ENCODE measurements at places on chromosomes 12 and 14.
A peak's percentile ranks its signal among the peaks of the same experiment; 100 is the strongest.

DNA sequence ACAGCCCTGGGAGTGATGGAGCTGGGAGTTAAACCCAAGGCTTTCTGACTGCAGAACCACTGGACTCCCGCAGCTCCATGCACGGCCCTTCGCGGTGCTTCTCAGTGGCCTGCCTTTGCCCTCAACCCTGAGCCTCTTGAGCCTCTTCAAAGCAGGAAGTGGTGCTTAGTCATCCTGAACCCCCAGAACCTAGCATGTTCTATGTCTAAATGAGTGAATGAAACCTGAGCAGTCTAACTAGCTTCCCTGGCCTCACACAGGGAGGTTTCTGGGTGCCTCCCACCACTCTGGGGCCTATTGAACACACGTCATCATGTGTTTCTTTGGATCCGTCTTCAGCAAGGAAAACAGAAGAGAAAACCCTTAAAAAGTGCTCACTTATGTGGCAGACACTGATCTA is 117.9 kb upstream of the SFSWAP start:
- no peak for DNase-seq

DNA sequence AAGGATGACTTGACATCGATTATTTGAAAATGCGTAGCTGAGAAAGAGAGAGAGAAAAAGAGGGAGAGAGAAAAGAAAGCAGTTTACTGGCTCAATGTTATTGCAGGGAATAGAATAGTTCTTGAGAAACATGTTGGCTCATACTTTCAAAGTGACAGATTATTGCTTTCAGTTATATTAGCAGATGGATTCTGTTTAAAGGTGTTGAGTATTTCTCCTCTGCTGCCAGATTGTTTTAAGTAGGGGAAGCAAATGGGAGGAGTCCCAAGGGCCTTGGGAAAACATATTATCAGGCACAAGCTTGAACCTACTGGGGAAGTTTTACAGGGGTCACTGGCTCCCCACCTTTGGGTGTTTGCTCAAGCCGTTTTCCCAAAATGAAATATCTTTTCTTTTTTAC is 203.8 kb upstream of the SRRM4 start:
- DNase-seq = no peak

DNA sequence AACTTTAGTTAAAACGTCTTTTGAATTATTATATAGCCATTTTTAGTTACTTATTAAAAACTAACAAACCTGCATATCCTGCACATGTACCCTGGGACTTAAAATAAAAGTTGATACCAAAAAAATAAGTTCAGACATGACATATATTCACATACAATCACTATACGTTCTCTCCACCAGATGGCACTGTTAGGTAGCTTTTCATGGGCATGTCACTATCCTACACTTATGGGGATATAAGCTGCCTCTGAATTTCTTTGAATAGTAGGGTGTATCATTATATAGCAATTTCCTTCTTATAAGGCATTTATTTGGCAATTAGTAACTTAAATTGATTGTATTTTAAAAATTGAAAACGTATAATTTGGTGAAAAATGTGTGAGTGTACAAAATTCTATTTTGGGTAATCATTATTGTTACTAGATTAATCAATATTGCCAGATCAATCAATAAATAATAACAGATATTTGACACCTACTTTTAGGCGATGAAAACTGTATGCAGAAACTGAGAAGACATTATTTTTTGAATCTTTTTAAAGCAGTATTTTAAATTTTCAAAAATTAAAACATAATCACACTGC is 31.8 kb upstream of the OR10A7 start:
- DNase-seq = peak; percentile 65

GRCh38 chr14:98298481-98299244 is 973.3 kb downstream of the BCL11B start:
- DNase-seq = no peak

DNA sequence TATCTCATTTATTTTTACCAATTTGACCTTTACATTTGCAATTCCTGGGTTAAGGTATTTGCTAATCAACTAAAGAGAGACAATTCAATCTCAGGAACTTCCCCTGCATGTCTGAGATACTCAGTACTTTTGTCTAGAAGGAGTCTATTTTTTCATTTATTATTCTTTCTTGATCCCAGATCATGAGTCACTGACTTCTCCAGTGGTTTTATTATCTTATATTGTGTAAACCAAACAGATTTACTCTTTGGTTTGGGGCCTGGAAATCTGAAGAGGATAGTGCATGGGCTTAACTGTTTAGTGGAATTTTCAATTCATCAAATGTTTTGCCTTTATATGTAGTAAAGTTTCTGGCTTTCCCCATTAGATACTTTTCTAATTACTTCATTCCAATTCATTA is 185.4 kb downstream of the ALG10B start:
- no peak for DNase-seq

- DNase-seq = no peak
Measured at GRCh38 chr14:68622856-68623255, 170.0 kb downstream of the ZFP36L1 start.

DNA sequence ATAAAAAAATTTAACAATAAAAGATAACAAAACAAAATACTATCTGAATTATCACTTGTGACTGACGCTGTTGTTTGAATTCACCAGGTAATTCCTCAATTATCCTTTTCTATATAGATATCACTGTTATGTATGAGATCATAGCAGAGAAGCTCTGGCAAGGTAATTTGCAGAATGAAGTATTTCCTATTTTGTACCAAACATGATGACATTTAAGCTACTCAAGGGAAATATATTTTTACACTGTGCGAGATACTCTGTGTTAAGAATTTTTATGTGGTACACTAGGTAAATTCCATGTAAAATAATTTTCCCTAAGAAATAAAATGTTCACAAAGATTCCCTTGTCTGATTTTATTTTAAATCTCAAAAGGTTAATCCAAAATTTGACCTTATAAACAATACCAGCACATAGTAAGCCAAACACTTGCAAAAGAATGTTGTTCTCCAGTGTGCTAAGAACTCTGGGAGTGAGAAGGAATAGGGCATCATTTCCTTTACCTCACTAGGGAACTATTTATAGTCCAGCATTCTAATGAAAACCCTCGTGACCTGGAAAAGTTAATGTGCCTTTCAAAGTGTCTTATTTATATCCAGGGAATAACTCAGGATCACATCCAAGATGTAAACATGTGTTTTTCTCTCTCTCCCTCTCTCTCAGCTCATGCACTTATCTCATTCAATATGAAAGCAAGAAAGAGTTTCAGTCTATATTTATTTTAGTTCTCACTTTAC is 115.2 kb upstream of the RAP1B start:
- no peak for DNase-seq

DNA sequence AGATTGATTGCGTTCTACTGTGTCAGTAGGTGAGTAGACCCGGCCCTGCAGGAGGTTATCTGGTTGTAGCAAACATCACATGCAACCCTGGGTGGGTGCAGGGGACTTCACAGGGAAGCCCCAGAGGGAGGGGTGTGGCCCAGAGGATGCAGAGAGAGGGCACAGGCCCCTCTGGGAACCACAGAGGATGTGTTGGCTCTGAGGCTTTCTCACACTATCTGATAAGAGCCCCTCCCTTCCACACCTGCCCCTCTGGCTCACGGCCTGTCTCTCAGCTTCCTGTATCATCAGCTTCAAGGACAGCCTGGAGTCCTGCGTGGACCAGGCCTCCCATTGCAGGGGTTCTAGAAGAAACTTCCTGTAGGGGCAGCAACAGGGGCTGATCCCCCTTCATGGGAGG is 101.9 kb downstream of the RIN3 start:
- DNase-seq = no peak

GRCh38 chr12:103024650-103025049 is 67.2 kb downstream of the ASCL1 start:
- no peak for DNase-seq
